ENCODE measurements at places on chromosomes 7 and 10.

DNA sequence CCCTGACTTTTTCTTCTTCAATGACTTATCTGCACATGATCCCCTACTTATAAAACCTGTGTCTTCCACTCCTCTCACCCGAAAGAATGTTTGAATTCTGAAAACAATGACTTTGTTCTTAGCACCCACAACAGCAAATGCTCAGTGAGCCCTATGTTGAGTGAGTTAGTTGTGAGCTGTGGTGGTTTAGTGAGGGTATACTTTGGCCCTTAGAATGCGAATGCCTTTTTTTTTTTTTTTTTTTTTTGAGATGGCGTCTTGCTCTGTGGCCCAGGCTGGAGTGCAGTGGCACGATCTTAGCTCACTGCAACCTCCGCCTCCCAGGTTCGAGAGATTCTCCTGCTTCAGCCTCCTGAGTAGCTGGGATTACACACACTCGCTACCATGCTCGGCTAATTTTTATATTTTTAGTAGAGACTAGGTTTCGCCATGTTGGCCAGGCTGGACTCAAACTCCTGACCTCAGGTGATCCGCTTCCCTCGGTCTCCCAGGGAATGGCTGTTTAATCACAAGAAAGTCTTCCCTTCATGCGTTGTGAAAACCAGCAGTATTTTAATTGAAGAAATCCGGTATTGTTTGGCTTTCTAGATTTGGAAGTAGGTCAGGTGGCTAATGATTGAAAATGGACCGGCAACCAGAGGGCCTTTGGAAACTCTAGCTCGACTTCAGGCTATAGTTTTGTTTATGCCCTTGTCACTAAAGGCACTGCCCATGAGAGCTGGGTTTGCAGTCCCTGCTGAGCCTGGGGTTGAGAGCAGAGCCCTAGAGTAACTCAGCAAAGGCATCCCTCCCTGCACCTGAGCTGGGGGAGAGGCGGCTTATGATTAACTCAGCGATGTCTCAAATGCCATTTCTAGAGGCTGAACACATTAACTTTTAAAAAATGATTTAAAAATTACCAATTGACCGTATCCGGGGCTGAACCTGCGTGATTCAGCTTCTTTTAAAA is 41.3 kb downstream of the CUX1 start:
- no peak for ATAC-seq

- ATAC-seq = peak; percentile 4
These were observed 123.9 kb upstream of the ZMIZ1 start for GRCh38 chr10:78944723-78945312.

- ATAC-seq = no peak
These were observed 10.4 kb upstream of the PCGF5 start for GRCh38 chr10:91210014-91210413.

- no peak for ATAC-seq
These were observed 397.9 kb downstream of the INHBA start for GRCh38 chr7:41305001-41305400.

GRCh38 chr7:6256677-6257535 is 15.5 kb downstream of the CYTH3 start:
- ATAC-seq = peak; percentile 83

- no peak for ATAC-seq
These were observed 177.1 kb upstream of the SVIL start for GRCh38 chr10:29811751-29812427.

DNA sequence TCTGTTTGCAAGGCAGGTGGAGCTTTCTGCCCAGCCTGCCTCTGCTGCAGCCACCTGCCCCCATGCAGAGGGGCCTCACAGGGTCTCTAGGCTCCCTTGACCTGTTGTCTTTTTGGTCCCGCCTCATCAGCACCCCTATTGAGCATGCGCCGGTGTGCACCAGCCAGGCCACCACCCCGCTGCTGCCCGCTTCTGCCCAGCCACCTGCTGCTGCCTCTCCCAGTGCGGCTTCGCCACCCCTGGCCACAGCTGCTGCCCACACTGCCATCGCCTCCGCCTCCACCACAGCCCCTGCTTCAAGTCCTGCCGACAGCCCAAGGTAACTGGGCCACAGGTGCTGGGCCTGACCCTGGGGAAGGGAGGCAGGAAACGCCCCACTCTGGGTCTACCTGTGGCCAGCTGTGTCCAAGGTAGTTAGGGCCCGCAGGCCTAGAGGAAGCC is 38.1 kb downstream of the LDB3 start:
- no peak for ATAC-seq

DNA sequence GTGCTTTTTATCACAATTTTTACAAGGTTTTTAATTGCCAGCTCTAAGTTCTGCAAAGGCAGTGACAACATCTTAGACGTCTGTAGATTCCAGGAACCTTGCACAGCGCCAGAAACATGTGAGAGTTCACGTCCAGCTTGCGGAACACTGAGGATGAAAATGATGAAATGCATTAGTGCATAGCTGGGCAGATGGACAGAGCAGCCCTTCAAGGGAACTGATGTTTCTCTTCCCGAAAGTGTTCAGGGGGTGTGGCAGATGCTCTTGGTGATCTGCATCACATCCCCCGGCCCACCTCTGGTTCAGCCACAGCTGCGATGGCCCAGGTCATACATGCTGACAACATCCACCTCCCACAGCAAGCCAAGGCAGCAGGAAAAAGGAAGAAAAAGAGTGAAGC is 40.9 kb downstream of the ITIH5 start:
- ATAC-seq = no peak

- ATAC-seq = no peak
These were observed 167.9 kb upstream of the SLC26A5 start for GRCh38 chr7:103613655-103614642.

DNA sequence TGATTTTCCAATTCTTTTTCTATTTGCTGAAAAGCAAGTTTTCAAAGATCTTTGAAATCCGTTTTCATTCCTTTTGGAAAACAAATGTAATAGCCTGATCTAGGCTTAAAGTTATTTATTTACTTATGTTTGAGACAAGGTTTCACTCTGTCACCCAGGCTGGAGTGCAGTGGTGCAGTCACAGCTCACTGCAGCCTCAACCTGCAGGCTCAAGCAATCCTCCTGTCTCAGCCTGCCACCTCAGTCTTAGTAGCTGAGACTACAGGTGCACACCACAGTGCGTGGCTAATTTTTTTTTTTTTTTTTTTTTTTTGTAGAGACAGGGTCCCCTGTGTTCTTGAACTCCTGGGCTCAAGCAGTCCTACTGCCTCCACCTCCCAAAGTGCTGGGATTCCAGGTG is 4.6 kb downstream of the ST7 start:
- no peak for ATAC-seq

- ATAC-seq = peak; percentile 86
These were observed 74.4 kb upstream of the RSU1 start for GRCh38 chr10:16891375-16892313.

- ATAC-seq = no peak
These were observed 404.1 kb upstream of the MKI67 start for GRCh38 chr10:128530301-128530700.

- no peak for ATAC-seq
These were observed 13.8 kb upstream of the DGKI start for GRCh38 chr7:137860542-137860941.

GRCh38 chr10:21943633-21944265 is 59.8 kb downstream of the DNAJC1 start:
- no peak for ATAC-seq

- ATAC-seq = no peak
These were observed 154.7 kb upstream of the DGKB start for GRCh38 chr7:15057272-15057671.

DNA sequence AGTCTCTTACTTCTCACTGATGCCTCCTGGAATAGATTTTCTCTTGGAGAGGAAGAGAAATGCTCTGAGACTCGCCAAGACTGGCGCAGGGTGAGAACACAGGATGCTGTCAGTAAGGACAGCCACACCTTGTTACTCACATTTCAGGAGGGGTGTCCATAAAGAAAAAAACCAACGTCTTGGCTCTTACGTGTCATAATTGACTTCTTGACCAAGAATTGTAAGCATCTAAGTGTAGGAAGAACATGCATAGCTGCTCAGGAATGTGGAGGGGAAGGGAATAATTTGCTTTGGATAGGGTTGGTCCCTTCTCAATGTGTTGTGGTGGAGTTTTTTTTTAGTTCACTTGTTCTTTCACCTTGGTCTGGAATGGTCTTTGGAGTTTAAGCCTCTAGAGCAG is 43.8 kb upstream of the ZNF438 start:
- no peak for ATAC-seq

GRCh38 chr7:20506175-20506574 is 109.3 kb upstream of the ABCB5 start:
- ATAC-seq = no peak

GRCh38 chr10:69916118-69916517 is 114.4 kb downstream of the COL13A1 start:
- no peak for ATAC-seq

DNA sequence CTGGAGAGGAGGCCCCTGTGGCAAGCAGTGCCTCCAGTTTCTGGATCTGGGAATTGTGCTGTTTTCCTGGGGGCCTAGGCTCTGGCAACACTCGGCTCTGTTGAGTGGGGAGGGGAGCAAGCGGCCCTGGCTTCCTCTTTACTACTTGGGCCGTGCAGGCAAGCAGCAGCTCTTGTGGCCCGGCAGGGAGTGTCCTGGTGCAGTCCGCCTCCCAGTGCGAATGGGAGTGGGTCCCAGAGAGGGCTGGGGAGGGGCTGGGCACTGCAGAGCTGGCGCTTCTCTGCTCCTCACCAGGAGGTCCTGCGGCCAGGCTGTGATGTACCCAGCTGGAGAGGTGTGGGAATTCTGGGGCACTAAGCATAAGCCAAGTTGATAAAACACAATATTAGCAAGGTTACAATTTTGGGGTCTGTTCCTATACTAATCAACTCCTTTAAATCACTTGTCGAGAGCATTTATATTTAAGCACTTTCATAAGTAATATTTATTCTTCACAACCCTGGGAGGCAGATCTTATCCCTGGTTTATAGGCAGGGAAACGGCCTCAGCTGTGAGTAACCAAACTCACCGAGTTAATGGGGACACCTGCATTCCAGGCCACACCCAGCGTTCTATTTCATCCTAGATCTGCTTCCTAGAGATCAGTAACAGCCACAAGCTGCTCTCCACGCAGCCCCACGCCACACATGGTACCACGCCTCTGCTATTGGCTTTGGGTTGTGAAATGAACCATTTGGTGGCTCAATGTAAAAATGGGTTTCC is 183.4 kb upstream of the PLXNA4 start:
- ATAC-seq = no peak

DNA sequence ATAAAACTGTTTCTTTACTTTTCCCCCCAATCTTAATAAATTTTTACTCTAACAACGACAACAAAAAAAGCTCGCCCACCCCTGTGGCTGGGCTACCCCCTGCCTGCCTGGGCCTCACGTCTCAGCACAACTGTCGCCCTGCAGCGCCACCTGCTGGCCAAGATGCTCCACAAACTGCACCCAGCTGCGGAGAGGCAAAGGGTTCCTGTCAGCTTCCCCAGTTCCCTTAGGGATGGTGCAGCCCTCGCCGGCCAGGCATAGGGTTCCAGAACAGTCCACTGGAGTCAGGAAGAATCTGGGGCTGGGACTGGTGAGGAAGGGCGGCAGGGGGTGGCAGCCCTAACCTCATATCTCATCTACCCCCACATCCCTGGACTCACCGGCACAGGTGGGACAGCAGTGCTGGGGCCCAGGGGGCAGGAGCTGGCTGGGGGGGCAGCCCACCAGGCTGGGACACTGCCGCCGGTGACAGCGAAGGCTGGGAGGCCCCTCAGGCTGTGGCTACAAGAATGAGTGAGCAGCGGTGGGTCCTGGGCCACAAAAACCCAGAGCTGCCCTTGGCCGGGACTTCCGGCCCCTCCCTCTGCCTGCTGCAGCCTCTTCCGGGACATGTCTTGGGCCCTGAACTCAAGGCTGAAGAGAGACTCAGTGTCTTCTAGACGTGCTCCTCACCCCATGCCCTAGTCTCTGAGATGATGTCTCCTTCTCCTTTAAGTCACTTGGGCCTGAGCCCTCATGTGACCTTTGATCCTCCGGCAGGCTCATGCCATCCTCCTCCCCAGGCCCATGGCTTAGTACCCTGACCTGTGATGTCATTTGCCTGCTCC is 21.2 kb downstream of the ATP6V1F start:
- ATAC-seq = peak; percentile 86

DNA sequence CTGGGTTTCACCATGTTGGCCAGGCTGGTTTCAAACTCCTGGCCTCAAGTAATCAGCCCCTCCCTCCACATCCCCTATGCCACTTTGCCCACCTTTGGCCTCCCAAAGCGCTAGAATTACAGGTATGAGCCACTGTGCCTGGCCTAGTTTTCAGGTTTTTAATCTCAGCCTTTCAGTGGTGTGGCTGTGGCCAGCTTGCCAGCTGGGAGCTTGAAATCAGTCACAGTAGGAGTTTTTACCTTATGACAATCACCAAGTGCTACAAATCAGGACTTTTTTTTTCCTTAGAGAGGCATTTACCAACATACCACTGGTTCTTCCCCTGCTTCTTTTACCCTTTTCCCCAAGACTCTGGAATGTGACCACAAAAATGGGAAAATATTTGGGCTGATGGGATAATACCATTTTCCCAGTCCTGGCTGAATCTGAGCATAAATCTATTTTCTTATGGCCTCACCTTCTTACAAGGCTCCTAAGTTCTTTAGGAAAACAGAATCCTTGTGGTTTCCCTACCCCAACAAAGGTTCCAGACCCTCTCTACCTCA is 6.2 kb downstream of the STEAP4 start:
- ATAC-seq = no peak

GRCh38 chr7:27685209-27685608 is 22.5 kb upstream of the HIBADH start:
- ATAC-seq = no peak

- no peak for ATAC-seq
These were observed 25.2 kb upstream of the APBB1IP start for GRCh38 chr10:26412932-26413331.

DNA sequence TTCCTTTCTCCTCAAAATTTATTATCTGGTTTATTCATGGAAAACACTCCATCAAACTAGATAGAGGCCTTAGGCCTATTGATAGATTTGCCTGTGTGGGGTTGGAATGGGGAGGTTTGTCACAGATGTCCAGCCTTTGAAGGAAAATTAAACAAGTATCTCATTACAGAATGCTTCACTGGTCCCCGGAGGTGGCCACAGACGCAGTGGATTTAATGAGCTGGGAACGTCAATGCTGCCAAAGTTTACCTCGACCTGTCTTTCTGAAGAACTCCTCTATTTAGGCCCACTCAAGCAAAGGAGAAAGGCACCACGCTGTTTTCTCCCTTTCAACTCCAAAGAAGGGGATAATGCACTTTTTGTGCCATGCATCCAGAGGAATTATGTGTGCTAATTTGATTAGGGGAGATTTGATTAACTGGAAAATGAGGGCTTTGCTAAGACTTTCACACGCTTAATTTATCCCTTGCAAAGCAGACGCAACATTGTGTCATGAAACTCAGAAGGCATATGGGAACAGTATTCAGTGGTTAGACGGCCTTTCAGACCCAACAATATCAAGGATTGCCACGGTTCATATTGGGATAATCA is 558.8 kb upstream of the GALNT17 start:
- no peak for ATAC-seq

- ATAC-seq = no peak
These were observed 16.0 kb downstream of the TCAF1 start for GRCh38 chr7:143885951-143886350.

DNA sequence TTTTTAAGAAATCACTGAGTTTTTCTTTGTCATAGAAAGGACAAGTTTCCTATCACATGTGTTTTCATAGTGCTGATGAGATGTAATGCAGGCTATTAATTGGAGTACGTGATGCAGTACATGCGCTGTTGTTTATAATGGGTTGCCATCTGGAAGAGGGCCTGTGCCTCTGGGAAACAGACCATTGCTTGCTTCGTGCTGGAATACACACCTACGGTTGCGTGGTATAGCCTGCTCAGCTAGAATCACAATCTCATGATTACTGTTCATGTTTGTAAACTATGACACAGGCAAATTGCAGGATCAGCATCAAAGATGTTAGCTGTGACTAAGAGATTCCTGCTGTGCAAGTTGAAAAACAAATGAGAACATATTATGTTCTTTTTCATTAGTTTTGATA is 107.2 kb upstream of the STEAP1B start:
- ATAC-seq = no peak
